ENCODE measurements at places on chromosomes 11 and 22. TPM values are rescaled to one million over a fixed set of nuclear protein-coding genes. Genes with fewer than 3 reads are reported as not detected.

DNA sequence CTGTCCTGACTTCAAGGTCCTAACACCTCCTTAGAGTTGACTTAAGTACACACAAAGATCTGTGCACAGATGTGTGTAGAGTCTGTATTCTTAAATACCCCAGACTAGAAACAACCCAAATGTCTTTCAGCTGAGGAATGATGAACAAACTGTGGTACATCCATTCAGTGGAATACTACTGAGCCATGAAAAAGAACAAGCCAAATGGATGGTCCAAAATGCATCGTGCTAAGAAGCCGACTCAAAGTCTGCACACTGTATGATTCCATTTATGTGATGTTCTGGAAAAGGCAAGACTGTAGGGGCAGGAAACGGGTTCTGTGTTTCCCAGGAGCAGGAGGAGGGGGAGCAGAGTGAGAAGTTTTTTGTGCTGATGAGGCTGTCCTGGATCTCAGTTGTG is 56.7 kb upstream of the LINC01488 start:
- no peak for DNase-seq

DNA sequence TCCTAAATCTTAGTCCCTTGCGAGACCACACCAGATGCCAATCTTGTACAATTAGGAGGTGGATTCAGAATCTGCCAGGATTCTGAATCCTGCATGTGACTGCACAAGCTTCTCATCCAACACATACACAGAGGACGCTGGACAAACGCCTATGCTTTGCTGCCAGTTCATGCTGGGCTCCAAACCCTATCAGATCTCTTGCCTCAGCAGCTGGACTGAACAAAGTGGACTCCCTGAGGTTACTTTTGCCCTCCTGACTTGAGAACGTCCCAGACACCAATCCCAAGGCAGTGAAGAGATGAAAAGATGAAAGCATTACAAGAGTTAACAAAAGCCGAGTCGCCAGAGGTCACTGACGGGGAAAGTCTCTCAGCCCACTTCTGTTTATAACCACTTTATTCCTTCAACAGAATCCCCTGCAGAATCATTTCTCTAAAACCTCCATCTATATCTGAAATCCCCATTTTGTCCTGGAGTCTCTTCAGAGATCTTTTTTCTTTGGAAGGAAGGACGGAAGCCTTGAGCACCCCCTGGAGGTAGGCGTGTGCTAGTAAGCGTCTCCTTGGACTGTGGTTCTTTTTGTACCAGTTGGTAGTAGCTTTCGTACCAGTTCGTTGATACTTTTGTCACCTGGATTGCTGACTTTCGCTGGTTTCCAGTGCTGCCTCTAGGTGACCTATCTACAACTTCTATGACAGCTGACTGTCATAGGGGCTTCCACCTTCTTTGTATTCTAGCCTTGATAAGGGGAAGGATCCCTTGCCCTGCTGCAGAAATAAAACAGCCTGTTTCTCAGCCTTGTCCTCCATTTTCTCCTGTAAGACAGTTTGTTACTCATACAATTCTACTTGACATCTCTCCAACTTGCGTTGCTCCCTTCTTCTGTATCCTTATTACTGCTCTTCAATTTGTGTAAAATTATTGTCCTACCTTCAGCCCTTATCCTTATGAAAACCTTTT is 26.1 kb upstream of the EED start:
- DNase-seq, result peak; percentile 88

GRCh38 chr11:130765951-130766649 is 150.2 kb downstream of the SNX19 start:
- DNase-seq, result no peak

DNA sequence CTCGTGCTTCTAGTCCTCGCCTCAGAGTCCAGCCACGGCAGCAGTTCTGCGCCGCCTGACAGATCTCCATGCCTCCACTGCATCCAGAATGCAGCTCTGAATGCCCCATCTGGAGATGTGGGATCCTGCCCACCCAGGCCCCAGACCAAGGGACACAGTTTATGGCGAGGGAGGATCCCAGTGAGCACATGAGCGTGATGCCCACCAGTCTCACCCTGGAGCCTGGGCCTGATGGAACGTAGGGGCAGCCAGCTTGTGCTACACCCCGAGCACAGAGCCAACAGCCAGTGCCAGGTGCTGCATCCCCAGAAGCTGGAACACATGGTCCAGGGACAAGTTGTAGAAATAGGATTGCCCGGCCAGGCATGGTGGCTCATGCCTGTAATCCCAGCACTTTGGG is 10.4 kb downstream of the IGLL1 start:
- DNase-seq, result no peak

GRCh38 chr11:28457481-28458065 is 349.4 kb downstream of the METTL15 start:
- no peak for DNase-seq

DNA sequence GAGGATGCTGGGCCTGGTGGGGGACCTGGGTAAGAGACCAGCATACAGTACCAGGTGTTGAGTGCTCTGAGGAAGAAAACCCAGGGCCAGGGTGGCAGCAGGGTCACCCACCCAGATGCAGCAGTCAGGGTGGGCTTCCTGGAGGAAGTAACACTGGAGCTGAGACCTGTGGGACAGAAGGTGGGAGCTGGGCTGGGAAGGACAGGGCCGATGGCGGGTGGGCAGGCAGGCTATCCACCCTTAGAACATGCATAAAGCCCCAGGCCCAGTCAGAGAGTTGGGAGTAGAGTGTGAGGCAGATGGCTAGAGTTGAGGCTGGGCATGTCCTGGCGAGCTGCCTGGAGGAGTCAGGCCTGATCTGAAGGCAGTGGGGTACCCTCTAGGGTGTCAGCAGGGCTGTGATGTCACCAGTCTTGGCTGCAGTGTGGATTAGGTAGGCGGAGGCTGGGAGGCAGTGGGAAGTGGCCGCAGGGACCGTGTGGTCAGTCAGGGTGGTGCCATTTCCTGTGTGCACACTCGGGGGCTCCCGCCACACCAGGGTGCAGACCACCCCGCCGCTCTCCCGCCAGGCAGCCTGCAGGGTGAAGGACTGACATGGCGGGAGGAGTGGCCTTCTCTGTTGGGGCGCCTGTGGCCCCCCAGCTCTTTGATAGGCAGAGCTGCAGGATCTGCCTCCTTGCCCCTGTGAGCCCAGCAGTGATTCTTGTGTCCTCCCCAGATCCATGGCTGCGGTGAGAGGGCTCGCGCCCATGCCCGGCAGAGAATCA is 35.3 kb downstream of the IGHMBP2 start:
- DNase-seq, result no peak

DNA sequence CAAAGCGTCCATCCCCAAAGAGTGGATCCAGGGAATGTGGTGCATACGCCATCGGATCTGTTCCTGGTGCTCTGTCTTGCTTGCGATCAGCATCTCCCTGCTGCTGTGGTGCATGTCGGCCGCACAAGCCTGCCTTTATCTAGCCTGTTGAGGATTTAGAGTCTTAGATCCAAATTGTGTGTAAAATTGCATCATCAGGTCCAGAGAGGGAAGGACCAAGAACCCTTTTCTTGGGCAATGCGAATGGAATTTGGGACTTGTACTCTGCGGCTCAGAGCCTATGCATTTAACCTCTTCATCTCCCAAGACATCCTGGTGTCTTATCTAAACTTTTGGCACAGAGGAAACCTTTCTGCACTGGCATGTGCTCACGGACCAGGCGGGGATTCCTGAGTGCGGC is 1238.7 kb downstream of the TBC1D22A start:
- no peak for DNase-seq

- peak; percentile 60 for DNase-seq
Observed at GRCh38 chr22:33921525-33922348, 1.5 kb upstream of the LARGE1 start.

DNA sequence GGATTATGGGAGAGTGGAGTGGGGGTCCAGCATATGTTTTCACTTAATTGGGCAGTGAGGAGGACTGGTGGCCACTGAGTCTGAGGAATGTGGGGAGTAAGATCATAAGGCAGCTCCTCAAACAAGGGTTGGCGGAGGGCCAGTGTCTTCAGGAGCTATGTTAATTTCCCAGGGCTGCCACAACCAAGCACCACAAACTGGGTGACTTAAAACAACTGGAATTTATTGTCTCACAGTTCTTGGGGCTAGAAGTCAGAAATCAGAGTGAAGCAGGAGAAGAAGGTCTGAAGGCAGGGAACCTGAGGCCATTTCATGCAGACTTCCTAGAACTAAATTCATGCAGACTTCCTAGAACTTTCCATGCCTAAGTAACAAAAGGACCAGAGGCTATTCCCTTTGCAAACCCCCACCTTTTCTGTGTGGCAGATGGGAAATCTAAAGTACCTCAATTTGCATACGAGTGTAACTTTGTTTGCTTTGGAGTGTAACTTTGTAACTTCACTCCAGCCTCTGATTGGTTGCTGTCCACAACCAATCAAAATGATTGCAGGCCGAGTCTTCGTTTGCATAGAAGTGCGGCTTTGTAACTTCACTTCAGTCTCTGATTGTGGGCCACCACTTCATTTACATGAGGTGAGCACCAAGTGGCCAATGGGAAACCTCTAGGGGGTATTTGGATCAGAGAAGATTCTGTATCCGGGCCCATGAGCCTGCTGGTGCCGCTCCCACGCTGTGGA is 50.5 kb upstream of the ZBED5 start:
- DNase-seq, result no peak

GRCh38 chr11:102115557-102115956 is 5.3 kb downstream of the YAP1 start:
- DNase-seq, result peak; percentile 78

- DNase-seq, result no peak
Observed at GRCh38 chr11:96151501-96151900, 191.5 kb downstream of the MAML2 start.

GRCh38 chr11:10487002-10487647 is 32.1 kb downstream of the AMPD3 start:
- peak; percentile 16 for DNase-seq

DNA sequence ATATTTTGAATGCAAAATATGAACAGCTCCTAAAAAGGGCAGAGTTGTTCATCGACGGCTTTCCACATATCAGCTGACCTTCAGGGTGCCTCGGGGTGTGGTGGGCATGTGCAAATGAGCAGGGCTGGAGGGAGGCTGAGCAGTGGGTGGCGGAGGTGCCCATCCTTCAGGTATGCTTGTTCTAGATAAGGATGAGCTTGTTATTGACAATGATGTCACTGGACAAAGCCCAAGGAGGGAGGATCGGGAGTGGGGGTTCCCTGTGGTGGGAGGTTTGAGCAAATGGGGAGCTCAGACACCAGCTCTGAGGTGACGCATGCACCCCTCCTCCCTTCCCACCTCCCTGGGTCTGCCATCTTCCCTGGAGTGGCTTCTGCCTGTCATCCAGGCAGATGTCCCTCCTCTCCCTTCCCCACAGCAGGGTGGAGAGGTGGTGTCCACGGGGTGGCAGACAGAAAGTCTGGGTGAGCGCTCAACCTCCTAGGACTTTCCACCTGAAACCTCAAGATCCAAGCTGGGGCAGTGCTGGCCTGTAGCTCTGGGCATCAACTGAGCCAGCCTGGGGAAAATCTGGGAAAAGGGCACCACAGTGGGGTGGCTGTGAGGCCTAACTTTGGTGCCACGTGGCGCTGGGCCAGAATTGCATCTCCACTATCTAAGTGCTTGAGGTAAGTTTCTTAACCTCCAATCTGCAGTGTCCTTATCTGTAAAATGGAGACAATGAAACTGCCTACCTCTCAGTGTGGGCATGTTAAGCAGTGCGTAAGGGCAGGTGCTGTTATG is 106.3 kb upstream of the THY1 start:
- no peak for DNase-seq

DNA sequence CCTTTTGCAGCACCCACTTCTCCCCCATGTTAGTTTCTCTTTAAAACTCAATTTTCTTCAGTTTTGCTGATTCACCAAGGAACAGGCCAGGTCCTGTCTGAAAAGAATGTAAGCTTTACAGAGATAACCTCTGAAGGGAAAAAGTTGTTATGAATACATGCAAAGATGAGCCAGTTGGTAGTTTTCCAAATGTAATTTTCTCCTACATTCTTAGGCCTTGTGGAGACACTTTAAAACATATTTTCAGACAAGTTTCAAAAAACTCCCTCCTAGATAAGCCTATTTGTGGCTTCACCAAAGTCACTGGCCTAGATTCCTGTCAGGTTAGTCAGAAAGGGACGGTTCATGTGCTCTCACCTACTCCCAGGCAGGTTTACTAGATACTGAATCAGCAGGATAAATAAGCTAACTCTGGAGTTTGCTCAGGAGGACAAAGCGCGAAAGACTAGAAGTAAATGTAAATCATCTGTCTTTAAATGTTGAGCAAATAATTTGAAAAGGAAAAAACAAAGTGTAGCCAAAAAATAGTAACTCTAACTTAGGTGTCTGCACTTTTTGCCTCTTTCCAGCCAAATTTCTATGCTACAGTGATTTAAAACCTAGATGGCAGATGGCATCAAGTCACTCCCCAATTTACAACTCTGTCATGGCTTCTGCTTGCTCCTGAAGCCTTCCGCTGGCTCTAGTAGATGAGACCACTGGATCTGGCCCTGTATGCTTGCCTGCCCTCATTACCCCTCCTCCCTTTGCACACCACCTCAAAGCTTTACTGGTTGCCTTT is 4.9 kb upstream of the ATP6V1E1 start:
- peak; percentile 83 for DNase-seq

- peak; percentile 74 for DNase-seq
Observed at GRCh38 chr11:73221451-73221850, 3.4 kb downstream of the P2RY2 start.

- no peak for DNase-seq
Observed at GRCh38 chr22:45179276-45180049, 15.7 kb downstream of the NUP50 start.

DNA sequence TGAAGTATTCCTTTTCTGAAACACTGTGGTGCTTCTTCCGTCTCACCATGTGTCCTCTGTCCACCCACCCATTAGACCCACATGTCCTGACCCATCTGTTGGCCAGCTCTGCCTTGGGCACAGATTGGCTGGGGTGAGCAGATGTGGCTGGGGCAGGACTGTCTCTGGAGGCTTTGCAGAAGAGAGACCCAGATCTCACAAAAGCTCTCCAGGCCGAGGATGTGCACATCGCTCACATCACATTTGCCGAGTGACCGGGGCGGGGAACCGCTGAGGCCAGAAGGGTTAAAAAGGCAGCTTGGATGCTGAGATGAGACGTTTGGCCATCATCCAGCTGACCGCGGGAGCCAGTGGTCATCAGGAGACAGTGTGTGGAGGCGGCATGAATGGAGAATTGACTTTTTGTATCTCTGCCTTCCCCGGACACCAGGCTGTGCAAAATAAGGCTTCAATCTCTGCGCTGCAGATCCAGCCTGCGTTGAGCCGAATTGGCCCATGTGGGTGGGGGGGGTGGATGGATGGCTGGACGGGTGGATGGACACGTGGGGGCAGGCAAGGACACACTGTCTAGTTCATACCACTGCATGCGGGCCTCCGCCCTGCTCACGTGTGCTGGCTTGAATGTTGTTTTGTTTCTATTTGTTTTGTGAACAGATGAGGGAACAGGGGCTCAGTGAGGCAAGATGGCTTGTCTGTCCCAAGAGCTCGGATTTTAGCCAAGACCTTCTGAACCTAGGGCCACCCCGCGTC is 6.1 kb downstream of the IFITM10 start:
- no peak for DNase-seq

GRCh38 chr22:20741634-20742581 is 32.0 kb upstream of the SERPIND1 start:
- DNase-seq, result peak; percentile 57

Gene NXPE1
- not detected for total RNA-seq

Gene CALCB
- total RNA-seq, result not detected

Gene SLC25A45
- 8.1 TPM for total RNA-seq

Gene PHOX2A
- total RNA-seq, result not detected

Gene EXPH5
- total RNA-seq, result 18.1 TPM

Gene RTN4R
- total RNA-seq, result 10.7 TPM

Gene TMA7B
- not detected for total RNA-seq

Gene SLC29A2
- total RNA-seq, result 32.0 TPM

Gene OMP
- total RNA-seq, result 0.70 TPM

Gene F2
- 60.0 TPM for total RNA-seq

Gene SYTL2
- 110 TPM for total RNA-seq

Gene INS
- total RNA-seq, result not detected

Gene MAPK8IP2
- total RNA-seq, result 3.9 TPM

Gene SCGB1D2
- not detected for total RNA-seq

Data from Caco-2 (cell line).